Stimulated activated naive CD8-positive, alpha-beta T cell treated with anti-CD3 and anti-CD28 coated beads, Interleukin-15, amount 100 ng/mL, for 72 hours (primary cell): ENCODE measurements at places on chromosomes 16 and 17.

DNA sequence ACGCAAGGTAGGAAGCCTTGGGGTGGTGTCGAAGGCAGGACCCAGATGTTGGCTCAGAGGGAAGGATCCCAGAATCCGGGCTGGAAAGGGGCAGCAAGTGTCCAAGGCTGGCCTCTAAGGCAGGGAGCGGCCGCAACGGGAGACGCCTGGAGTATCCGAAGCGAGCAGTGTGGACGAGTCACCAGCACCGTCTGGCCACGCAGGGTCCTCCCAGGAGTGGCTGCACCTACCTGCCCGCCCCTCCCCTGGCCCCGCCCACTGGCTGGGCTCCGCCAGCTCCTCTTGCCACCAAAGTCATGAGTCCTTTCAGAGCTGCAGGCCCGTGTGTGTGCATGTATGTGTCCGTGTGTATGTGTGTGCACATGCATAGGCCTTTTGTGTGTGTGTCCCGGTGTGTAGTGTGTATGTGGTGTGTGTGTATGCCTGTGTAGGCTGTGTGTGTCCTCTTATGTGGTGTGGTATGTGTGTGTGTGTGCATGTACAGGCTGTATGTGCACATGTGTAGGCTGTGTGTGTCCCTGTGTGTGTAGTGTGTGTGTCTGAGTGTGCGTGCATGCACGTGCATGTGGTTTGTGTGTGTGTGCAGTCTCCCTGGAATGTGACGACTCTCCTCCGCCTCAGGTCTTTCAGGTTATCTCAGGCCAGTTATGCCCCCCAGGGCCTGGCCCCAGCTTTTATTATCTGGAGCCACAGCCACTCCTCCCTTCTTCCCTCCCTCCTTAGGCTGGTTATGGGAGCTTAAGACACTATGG, at the start of gene PRSS8:
TSS of gene PRSS8 (minus strand) at position 193 of the 752 bp plus-strand sequence. CDS start 229 bp downstream, outside the sequence.
- DNase-seq = no peak

GRCh38 chr17:64784353-64785010, 122.4 kb upstream of the SMURF2 start:
- no peak for DNase-seq

DNA sequence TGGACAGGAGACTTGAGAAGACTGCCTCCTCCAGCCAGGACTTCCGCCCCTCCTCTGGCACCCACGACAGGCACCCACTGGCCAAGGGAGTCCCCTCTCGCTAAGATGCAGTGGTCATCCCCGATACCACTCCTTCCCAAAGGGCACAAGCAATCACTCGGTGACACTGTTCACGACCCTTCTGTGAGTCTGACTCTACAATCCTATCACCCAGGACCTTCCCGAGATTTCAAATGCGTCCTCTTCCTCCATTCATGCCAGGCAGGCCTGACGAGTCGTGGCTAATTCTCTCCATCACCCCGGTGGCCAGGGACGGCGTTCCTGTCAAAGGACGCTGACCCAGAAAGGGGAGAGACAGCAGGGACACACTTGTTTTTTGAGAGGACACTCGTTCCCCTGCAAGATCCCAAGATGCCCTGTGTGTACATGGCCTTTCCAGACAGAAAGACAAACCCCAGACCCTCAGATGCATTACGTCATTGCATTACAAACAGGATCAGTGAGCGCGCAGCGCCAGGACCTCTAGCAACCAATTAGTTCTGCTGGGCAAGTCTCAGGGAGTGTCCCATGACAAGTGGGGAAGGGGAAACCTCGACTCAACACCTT, 12.2 kb downstream of the FBXO31 start:
- no peak for DNase-seq

DNA sequence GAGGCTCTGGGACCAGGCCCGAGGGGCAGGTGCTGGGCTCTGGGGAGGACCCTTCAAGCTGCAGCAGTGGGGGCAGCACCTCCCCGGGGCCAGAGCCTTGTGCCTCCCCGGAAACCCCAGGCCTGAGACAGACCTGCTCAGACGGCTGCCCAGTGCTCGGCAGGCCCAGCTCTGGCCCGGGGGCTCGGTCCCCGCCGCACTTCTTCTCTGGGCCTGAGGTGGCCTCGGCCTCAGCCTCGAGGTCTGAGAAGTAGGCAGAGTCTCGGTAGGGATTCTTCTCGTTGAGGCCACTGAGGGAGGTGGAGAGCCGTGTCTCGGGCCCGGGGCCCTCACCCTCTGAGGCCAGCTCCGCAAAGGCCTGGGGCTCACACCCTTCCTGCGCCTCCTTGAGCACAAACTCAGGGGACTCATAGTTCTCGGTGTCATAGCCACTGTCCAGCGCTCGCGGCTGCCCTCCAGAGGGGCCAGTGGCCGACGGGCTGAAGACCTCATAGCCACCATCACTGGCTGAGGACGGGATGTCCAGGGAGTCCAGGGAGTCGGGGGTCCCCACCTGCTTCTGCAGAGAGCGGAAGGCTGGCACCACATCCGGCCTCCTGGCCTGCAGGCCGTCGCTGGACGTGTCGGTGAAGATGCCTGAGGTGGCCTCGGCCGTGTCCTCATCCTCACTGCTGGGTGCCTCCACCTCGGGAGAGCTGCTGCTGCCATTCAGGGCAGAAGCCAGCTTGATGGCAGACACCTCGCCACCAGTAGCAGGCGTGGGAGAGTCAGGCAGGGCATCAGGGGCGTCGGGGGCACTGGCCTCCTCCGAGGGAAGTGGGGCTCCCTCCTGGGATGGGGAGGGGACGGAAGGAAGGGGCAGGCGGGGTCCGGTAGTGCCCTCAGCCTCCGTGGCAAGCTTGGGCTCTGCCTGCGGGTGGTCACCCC, 44.3 kb upstream of the PVALEF start:
- no peak for DNase-seq
